ENCODE measurements at places on chromosomes 13 and 19.
A peak's percentile ranks its signal among the peaks of the same experiment; 100 is the strongest.

- peak; percentile 86 for DNase-seq
These were observed at the start of gene LRFN3 for GRCh38 chr19:35935911-35936737. Gene LRFN3 (plus strand): TSS chr19:35936374. CDS start chr19:35939426, 3,052 bp downstream.

GRCh38 chr13:23928985-23929384 lies 31.7 kb upstream of the C1QTNF9B start:
- no peak for DNase-seq

DNA sequence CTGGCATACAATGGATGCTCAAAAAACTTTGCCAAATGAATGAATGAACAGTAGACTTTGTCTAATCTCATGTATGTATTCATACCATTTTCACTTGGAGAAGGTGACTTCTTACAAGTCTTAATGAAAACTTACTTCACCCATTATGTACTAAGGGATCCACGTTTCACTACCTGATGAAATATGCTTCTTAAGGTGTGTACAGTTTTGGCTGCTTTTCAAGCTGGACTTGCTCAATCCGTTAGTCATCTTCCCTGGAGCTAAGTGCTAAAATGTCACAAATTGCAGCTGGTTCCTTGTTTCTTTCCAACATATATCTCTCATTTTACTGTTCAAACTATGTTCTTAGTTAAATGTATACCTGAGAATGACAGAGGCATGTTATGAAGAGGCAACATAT lies 4.2 kb upstream of the CCNA1 start:
- no peak for DNase-seq

DNA sequence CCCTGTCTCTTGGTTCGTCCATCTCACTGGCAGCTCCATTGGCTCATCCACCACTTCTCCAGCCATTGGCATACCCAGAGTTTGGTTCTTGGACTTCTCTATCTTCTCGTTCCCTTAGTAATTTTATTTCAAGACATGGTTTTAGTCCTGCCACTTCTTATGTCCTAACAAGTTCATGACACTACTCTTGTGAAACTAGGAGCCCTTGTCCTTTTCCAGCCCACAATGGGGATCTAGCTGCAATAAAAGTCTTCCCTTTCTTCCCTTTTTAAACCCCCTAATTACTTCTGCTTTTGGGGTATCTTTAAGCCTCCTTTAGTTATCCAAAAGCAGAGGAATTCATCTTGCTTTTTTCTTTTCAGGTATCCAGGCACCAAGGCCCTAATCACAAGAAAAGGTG lies 2.9 kb upstream of the RCBTB2 start:
- DNase-seq, result no peak

DNA sequence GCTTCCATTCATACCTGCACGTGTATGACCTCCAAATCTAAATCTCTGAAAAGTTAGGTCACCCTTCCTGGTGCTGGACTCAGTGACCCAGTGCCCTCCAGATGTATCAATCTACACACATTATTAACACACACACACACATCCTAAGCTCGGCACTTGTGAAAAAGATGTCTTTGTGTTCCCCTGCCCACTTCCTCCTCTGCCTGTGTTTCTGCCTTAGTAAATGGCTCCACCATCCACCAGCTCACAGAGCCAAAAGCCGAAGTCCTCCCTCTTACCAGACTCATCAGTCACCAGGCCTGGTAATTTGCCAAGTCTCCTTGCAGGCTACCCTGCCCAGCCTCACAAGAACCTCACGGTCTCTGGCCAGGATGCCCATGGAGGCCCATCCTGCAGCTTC lies 131.5 kb downstream of the SHISA2 start:
- DNase-seq, result no peak

DNA sequence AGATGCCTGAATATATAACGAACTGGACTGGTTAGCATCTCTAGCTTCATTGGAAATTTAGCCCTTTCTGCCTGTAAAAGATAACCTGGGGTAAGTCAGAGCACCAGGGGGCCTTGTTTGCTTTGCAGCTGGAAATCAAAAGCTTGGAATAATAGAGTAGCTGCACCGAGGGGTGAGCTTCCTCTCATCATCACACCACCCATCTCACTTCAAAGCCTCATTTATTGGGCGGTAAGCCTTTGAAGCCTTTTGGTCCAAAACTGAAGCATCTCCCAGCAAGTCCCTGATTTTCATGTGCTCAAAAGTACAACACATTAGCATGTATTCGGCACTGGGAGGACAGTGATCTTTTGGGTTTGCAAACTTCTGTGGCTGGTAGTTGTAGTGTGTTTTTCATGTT lies 405.1 kb downstream of the FOXO1 start:
- DNase-seq, result no peak

DNA sequence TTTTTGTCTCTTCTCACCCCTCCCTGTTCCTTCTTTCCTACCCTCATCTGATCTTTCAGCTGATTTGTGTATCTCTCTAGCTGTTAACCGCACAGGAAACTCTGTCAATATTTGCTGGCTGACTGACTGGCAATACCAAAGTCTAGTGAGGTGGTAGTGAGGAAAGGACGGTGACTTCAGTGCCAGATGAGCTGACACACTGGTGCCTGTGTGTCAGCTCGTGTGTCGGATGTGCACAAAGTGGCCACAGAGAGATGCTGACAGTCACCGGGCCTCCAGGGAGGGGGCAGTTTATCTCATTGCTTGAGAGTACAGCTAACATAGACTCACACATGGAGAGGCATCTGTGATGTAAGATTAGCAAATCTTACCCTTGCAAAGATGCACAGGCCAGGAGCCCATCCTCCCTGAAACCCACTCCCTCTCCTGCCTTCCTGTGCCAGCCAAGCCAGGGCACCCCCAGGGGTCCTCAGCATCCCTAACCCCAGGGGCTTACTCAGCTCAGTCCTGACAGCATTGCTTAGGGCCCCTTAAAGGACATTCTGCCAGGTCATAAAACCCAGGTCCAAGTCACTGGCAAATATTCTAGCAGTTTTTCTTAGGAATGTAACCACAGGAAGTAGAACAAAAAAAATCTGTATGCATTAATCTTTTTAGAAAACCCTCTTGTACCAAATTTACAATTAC lies 80.2 kb downstream of the SHISA2 start:
- DNase-seq, result no peak

- DNase-seq, result no peak
These were observed 25.6 kb upstream of the ZNF681 start for GRCh38 chr19:23784274-23784673.

DNA sequence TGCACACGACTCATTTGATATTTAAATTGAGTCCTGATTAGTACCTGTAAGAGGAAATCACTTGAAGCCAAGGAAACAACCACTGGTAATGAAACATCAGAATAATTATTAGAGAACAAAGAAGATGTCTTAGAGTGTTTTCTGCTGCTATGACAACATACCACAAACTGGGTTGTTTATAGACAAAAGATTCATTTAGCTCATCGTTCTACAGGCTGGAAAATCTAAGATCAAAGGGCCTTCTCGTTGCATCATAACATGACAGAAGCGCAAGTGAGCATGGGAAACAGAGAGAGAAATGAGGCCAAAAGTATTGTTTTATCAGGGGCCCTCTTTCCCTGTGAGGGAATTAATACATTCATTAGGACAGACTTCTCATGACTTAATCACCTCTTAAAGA lies 1024.0 kb upstream of the PCDH9 start:
- no peak for DNase-seq

DNA sequence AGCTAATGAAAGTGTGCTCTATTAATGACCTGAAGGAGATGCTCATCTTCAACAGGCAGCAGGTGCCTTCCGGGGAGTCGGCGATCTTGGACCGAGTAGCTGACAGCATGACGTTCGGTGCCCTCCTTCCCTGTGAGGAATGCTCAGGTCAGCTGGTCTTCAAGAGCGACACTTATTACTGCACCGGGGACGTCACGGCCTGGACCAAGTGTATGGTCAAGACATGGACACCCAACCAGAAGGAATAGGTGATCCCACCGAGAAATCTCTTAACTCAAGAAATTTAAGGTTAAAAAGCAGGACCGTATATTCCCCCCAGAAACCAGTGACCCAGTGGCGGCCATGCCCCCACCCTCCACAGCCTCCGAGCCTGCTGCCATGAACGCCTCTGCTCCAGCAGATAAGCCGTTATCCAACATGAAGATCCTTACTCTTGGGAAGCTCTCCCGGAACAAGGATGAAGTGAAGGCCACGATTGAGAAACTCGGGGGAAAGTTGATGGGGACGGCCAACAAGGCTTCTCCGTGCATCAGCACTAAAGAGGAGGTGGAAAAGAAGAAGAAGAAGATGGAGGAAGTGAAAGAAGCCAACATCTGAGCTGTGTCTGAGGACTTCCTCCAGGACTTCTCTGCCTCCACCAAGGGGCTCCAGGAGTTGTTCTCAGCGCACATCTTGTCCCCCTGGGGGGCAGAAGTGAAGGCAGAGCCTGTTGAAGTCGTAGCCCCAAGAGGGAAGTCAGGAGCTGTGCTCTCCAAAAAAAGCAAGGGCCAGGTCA lies 22.8 kb upstream of the ANKRD10 start:
- DNase-seq, result no peak

GRCh38 chr13:26019881-26020870 lies 31.6 kb downstream of the SHISA2 start:
- DNase-seq, result peak; percentile 92

- DNase-seq, result no peak
These were observed 193.6 kb downstream of the GPC6 start for GRCh38 chr13:93420206-93420605.

- peak; percentile 98 for DNase-seq
These were observed 67.8 kb downstream of the GADD45B start for GRCh38 chr19:2543463-2544442.

GRCh38 chr13:88979465-88980175 lies 1308.4 kb downstream of the SLITRK5 start:
- DNase-seq, result peak; percentile 40

- DNase-seq, result no peak
These were observed 149.7 kb upstream of the FNDC3A start for GRCh38 chr13:48826039-48826438.

- DNase-seq, result no peak
These were observed 79.9 kb downstream of the RNASEH2B start for GRCh38 chr13:50989476-50989875.

DNA sequence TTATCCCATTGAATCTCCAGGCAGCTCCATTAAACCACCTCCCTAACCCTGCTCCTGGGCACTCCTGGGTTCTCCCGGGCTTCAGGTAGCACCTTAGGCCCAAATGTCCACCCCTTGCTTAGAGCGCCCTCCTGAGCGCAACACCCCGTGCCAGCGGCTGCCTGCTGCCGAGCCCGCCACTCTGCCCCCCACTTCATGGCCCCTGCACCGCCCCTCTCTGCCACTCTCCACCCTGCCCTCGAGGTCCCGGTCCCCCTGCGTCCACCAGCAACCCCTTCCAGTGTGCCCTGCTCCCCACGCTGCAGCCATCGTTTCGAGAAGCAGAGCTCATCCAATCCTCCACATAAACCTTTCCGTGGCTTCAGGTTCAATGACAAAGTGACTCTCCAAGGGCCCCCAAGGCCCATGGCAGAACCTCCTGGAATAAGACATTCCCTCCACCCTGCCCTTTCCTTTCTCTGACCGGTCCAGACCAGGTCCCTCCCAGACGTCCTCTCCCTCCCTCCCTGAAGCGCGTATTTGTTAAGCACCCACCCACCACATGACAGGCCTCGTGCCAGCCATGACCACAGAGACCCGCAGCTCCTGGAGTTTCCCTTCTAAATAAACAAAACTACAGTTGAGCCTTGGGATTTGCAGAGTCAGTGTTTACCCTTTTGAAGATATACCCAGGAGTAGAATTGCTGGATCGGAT lies 66.6 kb downstream of the ARHGEF18 start:
- DNase-seq, result peak; percentile 30

- no peak for DNase-seq
These were observed 3.6 kb downstream of the HTR2A start for GRCh38 chr13:46893221-46893740.

DNA sequence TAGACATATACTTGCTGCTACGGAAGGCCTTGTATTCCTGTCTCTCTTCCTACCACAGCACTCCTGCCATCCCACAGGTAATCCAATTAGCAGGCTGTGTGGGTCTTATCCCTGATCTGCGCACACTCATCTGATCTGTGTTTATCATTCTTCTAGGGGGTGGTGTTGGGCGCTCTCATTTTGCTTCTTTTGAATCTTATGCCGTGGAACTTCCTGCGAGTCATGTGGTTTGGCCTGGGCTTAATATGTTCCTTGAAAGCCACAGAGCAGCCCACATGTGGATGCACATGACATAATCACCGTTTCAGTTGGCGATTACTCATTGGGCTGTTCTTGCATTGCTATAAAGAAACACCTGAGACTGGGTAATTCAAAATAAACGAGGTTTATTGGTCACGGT lies 7.5 kb downstream of the RASA3 start:
- no peak for DNase-seq

DNA sequence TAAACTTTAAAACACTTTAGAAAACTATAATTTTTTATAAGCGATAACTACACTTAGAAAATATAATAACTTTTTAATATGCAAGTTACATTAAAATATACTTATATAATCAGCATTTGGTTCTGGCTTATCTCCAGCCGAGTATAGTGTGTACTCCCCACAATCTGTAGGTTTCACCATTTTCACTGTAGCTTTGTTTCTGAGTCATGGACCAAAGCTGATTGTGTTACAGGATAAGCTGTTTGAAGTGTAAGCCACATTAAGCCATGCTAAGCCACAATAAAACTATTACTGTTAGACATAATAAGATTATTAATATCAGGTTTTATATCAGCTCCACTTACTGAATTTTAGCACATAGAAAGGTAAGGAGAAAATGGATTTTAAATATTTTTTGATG lies 43.8 kb downstream of the CCDC122 start:
- DNase-seq, result no peak

GRCh38 chr19:1482361-1483130 lies 3.5 kb upstream of the C19orf25 start:
- DNase-seq, result no peak

GRCh38 chr13:19864024-19864745 lies 736 bp upstream of the ZMYM5 start:
- DNase-seq, result peak; percentile 95

DNA sequence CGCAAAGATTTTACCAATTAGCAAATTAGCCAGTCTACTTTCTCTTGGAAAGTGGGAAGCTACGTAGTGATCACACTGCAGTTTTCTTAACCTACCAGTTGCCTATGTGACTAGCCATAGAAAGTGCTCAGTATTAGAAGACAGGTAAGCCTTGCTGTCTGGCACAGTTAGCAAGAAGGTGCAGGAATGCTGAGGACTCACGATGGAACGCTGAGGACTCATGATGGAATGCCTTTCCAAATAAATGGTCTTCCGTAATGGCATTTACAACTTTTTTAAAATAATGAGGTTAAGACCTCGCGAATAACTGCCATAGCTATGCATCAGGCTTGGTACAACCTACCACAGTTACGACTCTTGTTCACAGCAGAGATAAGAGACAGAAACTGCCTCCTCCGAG lies 1645.6 kb upstream of the MIR17HG start:
- no peak for DNase-seq

GRCh38 chr19:39430675-39431593 lies 4.8 kb downstream of the RPS16 start:
- no peak for DNase-seq

GRCh38 chr13:87123987-87124784 lies 547.0 kb upstream of the SLITRK5 start:
- peak; percentile 76 for DNase-seq

- DNase-seq, result no peak
These were observed 89.2 kb downstream of the DHRS12 start for GRCh38 chr13:51714663-51715168.

- no peak for DNase-seq
These were observed 166.8 kb downstream of the PDS5B start for GRCh38 chr13:32752997-32753606.
